Hematopoietic multipotent progenitor cell treated with erythropoietin and hydrocortisone succinate and interleukin-3 and kit ligand, for 17 days (in vitro differentiated cells): ENCODE measurements at places on chromosomes 16 and 17.

GRCh38 chr16:9330095-9330494, 238.7 kb downstream of the HAPSTR1 start:
- no peak for DNase-seq

DNA sequence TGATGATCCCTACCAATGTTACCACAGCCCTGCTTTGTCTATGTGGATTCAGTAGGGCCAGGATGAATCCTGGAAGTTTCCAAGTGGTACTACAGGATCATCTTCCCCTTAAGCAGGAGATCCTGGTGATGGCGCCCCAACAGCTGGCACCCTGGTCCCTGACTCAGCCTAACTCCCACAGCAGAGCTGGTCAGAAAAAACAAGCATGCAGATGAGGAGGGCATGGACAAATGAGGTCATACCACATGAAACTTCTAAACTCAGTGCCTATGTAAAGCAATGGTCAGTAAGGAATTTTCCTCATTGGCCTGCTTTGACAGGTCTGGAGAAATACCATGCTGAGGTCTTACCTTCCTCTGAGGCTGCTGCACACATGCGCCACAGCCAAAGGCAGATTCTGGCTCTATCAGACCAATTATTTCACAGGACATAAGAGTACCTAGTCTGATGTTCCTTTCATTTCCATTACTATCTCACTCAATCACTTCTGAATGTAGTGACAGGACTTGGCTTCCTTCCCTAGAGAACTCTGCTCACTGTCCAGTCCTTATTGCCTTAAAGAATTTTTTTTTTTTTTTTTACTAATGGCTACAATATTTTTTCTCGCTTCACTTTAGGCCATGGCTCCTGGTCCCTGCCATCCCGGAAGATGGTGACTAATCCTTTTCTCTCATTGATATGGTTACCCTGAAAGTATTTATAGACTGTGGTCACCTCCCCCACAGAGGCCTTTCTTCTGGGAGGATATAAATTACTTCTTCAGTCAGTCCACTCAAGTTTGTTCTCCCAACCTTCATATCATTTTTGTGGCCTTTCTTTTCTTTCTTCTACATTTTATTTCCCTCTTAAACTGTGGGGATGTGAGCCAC, 525.2 kb upstream of the PSMD7 start:
- no peak for DNase-seq

DNA sequence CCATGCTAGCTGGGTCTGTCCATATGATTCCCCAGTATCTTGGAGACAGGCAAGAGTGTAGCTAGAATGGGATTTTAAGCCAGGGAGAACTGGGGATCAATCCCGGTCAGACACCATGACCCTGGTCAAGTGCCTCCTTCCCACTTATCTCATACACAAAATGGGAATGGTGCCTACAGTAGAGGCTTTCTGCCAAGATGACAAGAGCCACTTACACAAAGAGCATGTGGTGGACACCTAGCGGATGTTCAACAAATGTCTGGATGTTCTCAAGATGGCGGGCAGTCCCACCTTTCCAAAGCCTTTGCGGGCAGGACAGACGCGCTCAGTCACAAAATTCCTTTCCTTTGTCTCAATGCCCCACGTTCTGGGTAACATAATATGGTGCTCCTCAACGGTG, 57.3 kb downstream of the MAF start:
- no peak for DNase-seq

DNA sequence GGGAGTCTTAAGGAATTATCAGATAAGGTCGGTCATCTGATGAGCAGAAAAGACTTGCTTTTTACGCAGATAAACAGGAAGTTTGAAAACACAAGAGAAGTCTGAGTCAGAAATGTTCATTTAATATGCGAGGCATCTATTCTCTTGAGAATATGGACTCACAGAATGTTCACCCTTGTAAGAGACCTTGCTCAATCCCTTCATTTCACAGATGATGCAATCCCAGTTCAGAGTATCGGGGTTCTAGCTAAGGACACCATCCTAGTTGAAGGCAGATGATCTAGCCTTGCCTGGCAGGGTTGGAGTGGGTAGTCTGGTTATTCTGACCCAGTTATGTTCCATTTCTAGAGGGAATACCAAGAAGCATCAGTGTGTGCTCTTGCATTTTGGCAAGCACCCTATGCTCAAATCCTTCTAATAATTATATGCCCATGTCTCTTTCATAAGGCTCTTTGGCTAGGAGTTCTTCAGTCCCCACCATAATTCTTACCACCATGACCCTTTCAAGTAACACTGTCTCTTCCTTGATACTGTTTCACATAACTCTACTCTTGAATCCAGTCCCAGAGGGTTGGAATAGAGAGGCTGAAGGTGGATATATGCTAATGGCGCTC, 42.5 kb downstream of the YPEL2 start:
- no peak for DNase-seq

- DNase-seq: no peak
Observed at GRCh38 chr17:80876950-80877728, 114.5 kb upstream of the CHMP6 start.

- no peak for DNase-seq
Observed at GRCh38 chr16:4264546-4264945, 8.3 kb downstream of the TFAP4 start.

DNA sequence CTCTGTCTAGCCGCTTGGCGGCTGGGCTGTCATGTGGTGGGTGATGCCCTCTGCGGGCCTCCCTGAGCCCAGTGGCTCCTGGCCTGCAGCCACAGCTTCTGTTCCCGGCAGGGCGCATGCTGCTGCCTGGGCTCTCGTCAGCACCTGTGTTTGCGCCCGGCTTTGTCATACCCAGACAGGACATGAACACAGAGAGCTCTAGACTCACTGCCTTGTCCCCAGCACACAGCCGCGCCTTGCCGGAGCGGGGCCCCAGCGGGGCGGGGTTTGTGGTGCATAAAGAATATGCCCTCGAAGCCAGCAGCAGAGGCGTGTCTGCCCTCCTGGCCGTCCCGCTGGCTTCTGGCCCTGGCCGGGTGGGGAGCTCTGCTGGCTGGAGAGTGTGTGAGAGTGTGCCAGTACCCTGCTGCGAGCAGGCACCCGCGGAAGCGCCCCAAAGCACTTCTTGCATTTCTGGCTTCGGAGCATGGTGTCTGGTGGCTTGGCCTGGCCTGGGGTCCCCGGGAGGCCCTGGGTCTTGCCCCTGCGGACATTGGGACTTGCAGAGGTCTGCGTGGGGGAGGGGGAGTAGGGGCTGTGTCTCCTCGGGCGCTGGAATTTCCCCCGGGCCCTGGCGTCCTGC, 14.4 kb downstream of the ASPSCR1 start:
- DNase-seq: no peak

DNA sequence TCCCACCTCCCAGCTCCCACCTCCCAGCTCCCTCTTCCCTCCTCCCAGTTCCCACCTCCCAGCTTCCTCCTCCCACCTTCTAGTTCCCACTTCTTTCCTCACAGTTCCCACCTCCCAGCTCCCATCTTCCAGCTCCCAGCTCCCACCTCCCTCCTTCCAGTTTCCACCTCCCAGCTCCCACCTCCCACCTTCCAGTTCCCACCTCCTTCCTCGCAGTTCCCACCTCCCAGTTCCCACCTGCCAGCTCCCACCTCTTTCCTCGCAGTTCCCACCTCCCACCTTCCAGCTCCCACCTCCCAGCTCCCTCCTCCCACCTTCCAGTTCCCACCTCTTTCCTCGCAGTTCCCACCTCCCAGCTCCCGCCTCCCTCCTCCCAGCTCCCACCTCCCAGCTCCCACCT, 10.4 kb upstream of the MC1R start:
- DNase-seq: no peak

DNA sequence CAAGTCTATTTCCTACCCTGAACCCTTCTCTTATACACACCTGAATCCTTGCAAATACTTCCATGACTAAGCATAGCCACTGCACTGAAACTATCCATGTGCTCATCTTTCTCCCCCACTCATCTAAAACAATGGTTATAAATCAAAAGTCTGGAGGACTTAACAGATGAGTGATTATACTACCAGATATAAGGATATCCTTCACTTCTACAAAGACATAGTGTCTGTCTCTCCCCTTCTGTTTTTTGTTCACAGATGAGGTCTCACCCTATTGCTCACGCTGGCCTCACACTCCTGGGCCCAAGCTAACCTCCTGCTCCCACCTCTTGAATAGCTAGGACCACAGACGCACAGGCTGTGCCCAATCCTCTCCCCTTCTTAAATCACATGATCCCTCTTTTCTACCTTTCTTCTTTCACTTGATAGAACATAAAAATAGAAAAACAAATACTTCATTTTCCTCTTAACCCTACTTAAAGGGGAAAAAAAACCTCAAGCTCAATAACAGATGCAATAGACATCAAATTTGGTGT, 19.2 kb downstream of the CEP112 start:
- DNase-seq: no peak

DNA sequence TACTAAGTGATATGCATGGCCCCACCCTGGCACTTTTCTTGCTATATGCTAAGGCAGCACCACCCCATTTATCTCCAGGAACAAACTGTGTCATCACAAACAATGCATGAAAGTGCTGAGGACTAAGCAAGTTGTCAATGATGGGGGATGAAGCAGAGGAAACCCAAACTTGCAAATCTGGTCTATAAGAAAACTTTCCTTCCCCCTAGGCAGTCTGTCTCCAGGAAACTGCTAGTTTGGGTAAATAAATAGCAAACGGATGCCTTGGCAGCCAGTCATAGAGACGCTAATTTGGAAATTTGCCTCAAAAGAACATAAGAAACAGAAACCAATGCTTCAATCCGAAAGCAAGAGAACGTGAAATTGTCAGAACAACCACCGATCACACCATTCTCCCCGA, 5.6 kb upstream of the HSBP1 start:
- DNase-seq: no peak

GRCh38 chr16:79190542-79190941, 410.0 kb downstream of the MAF start:
- DNase-seq: no peak

- no peak for DNase-seq
Observed at GRCh38 chr17:77681861-77682260, 276.6 kb upstream of the TNRC6C start.

- no peak for DNase-seq
Observed at GRCh38 chr17:7249830-7250229, 1.7 kb downstream of the CTDNEP1 start.

DNA sequence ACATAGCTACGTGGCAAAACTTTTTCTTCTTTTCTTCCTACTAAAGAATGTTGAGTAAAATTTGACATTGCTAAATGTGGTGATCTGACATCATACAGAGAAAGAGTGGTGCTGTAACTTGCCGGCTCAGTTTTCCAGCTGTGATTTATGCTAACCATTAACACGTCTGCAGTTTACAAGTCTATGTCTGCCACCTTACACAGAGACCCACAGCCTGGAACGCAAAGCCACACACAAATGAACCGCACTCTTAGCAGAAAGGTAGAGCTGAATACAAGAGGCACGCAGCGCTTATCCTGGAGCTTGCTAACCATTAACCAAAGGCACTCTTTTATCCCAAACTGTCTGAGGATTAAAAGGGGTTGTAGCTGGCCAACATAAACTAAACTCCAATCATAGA, 31.9 kb downstream of the CACNG1 start:
- no peak for DNase-seq

DNA sequence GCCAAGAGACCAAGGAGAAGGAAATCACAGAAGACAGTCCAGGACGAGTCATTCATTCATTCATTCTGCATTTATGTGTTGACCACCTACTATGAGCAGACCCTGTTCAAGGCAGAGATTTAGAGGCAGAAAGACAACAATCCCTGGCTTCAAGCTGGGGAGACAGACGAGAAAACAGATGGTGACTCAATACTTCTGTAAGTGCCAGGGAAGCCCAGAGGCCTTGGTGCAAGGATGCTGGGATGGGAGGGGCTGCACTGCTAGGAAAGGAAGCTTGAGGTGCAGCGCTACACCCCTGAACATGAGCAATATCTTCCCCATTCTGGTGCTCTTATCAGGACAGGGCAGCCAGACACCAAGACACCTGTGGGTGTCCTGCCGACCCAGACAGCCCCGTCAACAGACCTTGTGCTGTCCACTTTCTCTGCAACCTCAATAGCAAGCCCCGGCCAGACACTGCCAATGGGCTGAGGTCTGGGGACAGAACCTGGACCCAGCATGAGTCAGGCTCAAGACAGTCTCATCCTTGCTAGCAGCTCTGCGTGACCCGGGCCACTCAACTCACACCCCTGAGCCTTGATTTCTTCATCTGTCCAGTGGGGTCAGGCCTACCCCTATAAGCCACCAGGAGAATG, 163.5 kb downstream of the COPRS start:
- DNase-seq: no peak

DNA sequence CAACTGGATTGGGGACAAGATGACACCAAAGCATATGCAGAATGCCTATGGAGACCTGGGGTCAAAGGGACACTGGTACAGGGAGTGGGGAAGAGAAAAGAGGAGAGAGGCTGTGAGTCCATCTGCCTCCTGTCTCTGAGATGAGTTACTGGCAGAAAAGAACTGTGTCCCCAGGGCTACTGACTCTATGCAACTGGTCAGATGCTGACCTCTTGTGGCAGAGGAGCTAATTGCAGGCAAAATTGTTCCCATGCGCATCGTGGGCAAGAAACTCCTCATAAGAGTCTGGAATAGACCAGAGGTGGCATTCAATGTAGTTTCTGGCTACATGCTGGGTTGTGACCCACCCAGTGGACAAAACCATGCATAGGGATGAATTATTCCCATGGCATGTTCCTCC, 26.1 kb upstream of the MLKL start:
- peak; percentile 37 for DNase-seq

- peak; percentile 63 for DNase-seq
Observed at GRCh38 chr16:3879258-3879886, 1.1 kb downstream of the CREBBP start.

DNA sequence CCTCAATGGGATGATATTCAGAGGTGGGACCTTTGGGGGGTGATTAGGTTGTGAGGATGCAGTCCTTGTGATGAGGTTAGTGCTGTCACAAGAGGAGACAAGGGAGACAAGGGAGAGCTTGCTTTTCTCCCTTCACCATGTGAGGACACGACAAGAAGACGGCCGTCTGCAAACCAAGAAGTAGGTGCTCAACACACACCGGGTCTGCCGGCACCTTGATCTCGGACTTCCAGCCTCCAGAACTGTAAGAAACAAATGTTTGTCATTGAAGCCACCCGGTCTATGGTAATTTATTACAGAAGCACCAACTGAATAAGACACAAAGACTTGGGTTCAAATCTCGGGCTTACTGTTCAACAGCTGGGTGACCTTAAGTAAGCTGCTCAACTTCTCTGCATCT, 64.9 kb downstream of the MPHOSPH6 start:
- DNase-seq: no peak

DNA sequence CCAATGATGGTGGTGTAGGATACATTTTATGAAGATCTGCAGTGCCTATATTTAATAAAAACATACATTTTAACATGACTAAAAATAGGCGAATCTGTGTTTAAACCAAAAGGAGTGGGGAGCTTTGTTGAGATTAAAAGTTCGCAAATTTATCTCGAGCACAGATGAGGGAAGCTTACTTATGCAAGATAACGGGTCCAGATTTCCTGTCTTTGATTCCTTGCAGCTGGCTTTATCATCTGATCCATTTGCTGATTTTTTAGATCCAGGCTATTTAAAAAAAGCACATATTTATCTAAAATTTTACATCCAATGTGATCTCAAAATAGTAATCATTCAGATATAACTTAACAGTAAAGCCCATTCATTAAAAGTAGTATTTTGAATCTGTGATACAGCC, 57.0 kb upstream of the INTS2 start:
- no peak for DNase-seq

GRCh38 chr17:79954281-79955166, 81.1 kb downstream of the TBC1D16 start:
- DNase-seq: no peak

- no peak for DNase-seq
Observed at GRCh38 chr17:28970879-28971278, 19.6 kb upstream of the PHF12 start.
